Hematopoietic multipotent progenitor cell (in vitro differentiated cells): ENCODE measurements at places on chromosomes 3 and 15. TPM values are rescaled to one million over a fixed set of nuclear protein-coding genes. Genes with fewer than 3 reads are reported as not detected.
A peak's percentile ranks its signal among the peaks of the same experiment; 100 is the strongest.

The LOXL1 gene
- total RNA-seq, result 12.9 TPM

The GUCA1C gene
- not detected for total RNA-seq

The IFT80 gene
- total RNA-seq, result 11.3 TPM

- DNase-seq, result no peak
Observed at GRCh38 chr15:68034081-68034480, 20.0 kb upstream of the PIAS1 start.

GRCh38 chr15:68252925-68253534, 23.5 kb upstream of the CLN6 start:
- DNase-seq, result peak; percentile 67

DNA sequence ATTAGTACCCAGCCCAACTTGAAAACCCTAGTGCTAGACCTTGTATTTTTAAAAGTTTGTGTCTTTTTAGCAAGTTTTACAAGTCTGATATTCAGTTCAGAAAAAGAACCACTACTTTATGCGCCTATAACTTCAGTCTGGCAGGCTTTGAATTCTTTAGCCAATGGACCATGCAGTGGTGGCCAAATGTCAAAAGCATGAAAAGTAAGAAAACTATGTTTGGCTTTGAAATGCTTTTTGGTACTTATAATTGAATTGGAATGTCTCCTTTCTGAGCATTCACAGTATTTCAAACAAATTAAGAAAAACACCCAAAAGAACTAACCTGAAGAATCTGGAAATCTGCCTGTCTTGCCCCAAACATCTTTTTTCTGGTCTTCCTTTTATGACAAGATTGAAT, 12.8 kb downstream of the WDR48 start:
- no peak for DNase-seq

- no peak for DNase-seq
Observed at GRCh38 chr15:38038659-38039442, 104.4 kb downstream of the TMCO5A start.

DNA sequence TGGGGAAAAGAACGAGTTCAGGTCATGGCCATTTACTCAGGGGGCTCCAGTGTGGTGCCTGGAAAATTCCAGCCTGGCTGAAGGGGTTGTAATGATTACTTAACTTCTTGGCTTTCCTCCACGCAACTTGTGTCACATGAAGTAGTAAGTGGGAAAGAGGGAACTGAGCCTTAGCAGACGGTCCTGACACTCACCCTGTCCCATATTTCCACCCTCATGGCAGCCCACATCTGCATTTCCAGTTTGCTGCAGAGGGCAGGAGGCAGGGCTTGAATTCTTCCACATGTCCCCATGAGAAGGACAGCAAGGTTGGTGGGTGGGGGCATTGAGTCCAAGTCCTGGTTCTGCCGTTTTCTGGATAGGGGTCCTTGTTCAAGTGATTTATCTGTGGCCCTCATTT, 7.8 kb upstream of the CAMP start:
- DNase-seq, result no peak

GRCh38 chr3:45870099-45870498, 16.2 kb upstream of the CCR9 start:
- peak; percentile 71 for DNase-seq
